Activated CD4-positive, alpha-beta T cell treated with anti-CD3 and anti-CD28 coated beads for 24 hours (primary cell): ENCODE measurements at places on chromosomes 16 and 17.

DNA sequence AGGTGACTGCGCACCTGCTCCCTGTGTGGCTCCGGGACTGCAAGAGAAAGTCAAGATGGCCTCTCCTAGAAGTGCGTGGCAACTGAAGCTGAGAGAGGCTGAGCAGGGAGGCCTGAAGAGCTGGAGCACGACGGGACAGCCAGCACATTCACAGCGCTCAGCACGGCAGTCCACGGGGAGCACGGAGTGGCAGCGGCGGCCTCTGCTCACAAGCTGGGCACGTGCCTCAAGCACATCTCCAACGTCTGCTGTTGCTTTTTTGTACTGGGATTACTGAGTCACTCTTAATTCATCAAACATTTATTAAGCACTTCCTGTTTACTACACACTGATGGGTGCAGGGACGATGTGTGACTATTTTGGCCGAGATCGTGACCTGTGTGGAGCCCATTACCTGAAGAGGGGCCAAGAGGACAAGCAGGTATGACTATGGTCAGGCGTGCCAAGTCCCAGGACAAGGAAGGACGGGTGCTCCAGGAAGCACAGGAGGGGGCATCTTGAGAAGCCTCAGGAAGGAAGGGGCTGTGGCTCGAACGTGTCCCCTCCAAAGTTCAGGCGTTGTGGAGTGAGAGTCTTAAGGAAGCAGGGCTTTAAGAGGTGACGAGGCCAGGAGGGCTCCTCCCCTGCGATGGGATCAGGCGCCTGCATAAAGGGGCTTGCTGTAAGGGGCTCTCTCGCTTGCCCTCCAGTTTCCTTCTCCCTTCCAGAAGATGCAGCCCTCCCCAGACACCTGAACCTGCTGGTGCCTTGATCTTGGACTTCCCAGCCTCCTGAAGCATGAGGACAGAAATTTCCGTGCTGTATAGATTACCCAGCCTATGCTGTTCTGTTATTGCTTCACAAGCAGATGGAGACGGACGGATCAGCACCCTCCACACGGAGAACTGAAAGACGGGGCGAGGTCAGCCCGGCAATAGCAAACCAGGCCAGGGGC lies 105.8 kb downstream of the ADCY9 start:
- DNase-seq = no peak

DNA sequence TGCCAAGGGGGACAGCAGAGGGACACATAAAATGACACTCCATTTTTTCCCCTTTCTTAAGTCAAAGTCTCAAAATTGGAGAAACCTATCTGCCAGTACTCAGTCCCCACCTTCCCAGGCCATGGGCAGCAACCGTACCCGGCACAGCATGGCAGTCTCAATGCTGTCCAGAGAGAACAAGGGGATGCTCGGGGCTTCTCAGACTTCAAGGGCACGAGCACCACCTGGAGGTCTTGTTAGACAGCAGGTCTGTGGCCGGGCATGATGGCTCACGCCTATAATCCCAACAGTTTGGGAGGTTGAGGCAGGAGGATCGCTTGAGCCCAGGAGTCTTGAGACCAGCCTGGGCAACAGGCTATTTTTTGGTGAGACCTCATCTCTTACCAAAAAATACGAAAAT lies 3.2 kb downstream of the DNAH17 start:
- no peak for DNase-seq

DNA sequence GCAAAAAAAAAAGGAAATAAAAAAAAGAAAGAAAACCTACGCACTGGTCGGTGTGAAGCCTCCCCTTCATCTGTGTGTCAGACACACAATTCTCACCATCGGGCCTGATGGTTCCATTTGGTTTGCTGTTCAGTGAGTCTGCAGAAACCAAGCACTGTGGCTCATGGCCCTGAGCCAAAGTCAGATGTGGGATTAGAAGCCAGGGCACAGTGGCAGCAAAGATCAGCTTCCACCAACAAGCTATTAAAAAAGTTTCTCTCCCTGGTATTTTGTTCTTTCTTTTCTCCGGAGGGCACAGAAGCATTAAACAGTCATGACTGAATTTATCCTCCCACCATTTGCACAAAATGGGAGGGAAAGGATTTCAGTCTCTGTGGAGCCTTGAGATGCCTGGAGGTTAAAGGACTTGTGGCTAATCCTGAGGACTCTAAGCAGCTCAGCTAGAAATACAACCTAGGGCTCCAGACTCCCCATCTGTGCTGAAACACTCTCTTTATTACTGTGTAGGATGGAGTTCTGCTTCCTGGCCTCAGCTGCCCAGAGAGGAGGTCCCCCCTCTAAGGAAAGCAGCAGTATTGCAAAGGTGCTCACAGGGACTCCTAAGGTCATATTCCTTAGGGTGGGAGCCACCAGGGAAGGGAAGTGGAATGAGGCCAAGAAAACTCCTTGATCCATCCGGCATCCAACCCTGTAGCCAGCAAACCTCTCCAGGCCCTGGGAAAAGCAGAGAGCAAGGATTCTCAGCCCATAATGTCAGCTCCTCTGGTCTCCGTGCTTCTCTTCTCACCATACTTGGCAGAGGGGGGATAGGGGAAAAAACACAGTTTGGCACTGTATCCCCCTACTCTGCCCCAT lies 28.2 kb downstream of the SLC39A11 start:
- no peak for DNase-seq

GRCh38 chr17:50605429-50605828 lies 29.3 kb upstream of the ABCC3 start:
- no peak for DNase-seq

DNA sequence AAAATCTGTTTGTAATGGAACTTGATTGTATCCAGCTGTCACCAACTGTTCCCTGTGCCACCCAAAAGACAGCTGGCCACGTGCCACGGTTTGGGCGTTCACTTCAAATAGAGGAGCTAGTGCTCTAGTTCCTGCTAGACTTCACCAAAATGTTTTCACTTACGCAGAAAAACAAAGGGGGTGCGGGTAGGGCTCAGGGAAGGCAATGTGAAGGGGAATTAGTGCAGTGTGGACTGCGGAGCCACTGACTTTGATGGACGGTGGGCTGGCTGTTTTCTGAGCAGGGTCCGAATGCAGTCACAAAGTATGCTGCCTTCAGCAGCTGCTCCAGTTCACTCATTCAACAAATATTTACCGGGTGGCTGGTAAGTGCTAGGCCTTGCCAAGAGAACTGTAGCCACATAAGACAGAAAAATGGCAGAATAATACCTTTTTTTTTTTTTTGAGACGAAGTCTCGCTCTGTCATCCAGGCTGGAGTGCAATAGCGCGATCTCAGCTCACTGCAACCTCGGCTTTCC lies 7.6 kb upstream of the CYTH1 start:
- no peak for DNase-seq

GRCh38 chr17:68182011-68182306 lies 65.9 kb upstream of the AMZ2 start:
- DNase-seq = no peak

- no peak for DNase-seq
These were observed 33.5 kb downstream of the ADAM11 start for GRCh38 chr17:44792276-44792675.

DNA sequence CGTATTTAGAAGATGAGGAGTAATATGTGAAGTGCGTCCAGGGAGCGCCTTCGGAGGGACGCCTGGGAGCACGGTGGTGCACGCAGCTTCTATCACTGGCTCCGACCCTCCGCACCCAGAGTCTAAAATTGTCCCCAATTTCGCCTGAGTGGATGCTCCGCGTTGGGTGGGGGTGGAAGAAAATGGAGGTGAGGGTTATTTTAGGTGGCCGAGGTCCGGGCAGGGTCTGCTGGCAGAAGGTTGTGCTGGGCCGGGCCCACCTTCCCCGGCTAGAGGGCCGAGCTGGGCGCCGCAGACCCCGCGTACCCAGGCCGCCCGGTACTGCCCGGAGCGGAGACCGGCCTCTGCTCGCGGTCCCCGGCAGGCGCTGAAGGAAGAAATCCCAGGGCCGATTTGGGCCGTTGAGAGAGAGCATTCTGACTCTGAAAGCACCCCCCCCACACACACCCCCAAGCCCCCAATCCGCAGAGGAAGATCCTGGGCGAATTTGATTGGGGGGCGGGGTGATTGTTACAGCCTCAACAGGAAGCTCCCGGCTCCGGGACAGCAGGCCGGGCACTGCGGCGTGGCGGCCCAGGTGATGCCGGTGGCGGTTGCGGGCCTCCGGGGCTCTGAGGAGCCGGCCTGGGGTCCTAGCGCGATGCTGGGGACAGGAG lies 3.0 kb downstream of the BAHCC1 start:
- no peak for DNase-seq

GRCh38 chr17:66582373-66583111 lies 252.4 kb upstream of the CACNG5 start:
- no peak for DNase-seq

DNA sequence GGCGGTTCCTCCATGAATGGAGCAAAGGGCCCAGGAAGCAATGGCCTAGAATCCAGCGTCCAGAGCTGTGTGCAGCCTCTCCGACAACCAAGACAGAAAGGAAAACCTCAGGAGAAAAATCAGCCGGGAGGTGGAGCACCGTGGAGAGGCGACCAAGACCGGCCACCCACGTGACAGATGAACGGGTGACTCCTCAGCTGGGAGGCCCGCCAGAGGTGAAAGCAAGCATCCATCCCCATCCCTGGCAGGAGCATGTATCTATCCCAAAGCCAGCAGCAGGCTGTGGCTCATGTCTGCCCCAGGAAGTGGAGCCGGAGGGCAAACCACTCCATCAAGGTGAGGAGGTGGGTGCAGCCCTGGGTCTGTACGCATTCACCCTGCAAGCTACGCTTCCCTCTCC lies 52.1 kb downstream of the FOXL1 start:
- no peak for DNase-seq

GRCh38 chr17:6497496-6498221 lies 53.4 kb downstream of the PIMREG start:
- DNase-seq = no peak

DNA sequence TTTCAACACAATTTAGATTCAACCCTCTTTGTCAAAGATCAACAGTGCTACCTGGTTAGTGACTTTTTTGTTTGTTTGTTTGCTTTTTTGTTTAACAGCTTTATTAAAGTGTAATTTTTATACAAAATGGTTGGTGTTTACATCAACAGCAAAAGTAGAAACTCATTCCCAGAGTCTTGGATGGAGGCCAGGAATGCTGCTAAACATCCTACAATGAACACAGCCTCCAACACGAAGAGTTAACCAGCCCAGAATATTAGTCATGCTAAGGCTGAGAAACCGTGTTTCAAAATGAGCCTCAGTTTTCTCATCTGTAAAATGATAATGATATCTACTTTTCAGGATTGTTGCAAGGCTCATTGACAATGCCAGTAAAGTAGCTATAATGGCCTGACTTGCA lies 211.0 kb upstream of the MAF start:
- no peak for DNase-seq

DNA sequence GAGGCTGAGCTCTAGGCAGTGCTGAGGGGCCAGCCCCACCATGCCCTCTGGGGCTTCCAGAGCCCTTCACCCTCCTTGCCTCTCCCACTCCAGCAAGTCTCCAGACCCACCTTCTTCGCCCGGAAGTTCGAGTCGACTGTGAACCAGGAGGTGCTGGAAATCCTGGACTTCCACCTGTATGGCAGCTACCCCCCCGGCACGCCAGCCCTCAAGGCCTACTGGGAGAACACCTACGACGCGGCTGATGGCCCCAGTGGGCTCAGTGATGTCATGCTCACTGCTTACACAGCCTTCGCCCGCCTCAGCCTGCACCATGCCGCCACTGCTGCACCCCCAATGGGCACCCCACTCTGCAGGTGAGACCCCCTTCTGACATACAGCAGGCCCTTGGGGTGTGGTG lies 10.5 kb downstream of the XYLT2 start:
- DNase-seq = no peak

- no peak for DNase-seq
These were observed 132.2 kb downstream of the FTO start for GRCh38 chr16:53836142-53836541.

DNA sequence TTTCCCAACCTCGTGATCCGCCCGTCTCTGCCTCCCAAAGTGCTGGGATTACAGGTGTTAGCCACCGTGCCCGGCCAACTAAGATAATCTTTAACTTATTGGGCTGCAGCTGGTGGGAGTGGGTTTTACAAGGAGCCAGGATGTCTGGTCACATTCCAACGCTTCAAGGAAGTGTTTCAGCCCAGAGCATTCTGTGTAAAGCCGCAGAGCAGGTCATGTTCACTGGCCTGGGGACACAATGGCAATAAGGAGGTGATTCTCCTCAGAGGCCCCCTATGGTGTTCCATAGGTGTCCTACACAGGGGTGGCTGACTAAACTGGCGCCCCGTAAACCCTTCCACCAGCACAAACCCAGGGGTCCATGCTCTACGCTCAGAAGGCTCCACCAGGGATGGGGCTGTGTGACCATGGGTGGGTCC lies 1.2 kb downstream of the QPRT start:
- DNase-seq = no peak

GRCh38 chr17:9790889-9791876 lies at the start of gene DHRS7C:
Gene DHRS7C, minus strand, starts transcription at chr17:9791592. Its CDS starts 308 bp downstream, at chr17:9791284.
- no peak for DNase-seq

GRCh38 chr16:50309156-50309526 lies 42.8 kb downstream of the ADCY7 start:
- DNase-seq = no peak

DNA sequence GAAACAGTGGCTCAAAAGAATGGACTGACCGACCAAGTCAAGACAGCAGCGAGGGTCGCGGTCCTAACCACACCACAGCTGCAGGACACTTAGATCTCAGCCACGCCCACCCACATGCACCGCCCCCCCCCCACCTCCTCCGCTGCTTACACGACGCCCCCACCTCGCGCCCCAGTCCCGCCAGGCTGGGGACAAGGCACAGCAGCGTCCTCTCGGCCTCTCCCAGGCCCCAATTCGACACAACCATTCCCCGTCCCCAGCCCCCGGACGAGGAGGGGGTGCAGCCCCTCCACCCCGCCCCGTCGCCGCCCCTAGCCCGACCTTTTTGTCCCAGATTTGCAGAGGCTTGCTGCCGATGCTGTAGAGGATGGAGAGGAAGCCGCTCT lies 477 bp downstream of the CFAP20 start:
- DNase-seq = no peak

DNA sequence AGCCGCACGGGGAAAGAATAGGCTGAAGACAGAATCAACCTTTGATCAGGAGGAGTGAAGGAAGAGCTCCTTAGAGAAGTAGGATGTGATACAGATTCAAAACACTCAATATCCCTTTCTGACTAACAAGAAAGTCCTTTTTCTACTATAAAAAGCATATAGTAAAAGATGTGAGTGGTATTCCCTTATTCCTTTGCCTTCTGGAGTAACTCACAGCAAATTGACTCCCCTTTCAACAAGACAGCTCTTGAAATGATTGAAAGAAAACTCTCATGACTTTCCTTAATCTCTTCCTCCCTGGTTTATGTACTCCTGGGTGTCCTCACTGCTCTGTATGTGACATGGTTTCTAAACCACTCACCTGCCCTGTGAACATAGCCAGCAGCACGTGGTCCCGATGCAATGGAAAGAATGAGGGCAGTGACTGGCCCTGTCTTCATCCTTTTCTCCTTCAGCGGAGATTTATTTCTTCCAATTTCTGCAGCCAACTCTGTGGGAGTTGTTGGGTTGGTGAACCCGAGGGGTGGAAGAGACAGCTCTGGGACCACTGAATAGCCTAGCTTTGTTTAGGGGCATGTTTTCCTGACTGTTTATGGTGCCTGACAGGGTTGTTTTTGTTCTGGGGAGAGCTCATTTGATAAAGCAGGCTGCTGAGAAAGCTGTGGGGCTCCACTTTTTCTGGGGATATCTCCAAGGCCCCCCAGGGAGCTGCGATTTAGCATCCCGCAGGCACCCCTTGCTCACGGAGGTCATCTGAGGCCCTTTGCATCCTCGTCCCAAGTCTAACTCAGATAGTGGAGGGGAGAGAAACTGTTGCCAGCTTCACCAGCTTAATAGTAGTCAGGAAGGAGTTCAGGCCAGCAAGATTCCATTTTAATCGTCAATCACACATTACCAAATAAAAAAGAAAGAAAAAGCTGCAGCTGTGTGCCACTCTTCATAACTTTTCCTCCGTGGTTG lies 46.7 kb downstream of the MAP2K6 start:
- no peak for DNase-seq
